ENCODE measurements at places on chromosomes 7 and 10.

DNA sequence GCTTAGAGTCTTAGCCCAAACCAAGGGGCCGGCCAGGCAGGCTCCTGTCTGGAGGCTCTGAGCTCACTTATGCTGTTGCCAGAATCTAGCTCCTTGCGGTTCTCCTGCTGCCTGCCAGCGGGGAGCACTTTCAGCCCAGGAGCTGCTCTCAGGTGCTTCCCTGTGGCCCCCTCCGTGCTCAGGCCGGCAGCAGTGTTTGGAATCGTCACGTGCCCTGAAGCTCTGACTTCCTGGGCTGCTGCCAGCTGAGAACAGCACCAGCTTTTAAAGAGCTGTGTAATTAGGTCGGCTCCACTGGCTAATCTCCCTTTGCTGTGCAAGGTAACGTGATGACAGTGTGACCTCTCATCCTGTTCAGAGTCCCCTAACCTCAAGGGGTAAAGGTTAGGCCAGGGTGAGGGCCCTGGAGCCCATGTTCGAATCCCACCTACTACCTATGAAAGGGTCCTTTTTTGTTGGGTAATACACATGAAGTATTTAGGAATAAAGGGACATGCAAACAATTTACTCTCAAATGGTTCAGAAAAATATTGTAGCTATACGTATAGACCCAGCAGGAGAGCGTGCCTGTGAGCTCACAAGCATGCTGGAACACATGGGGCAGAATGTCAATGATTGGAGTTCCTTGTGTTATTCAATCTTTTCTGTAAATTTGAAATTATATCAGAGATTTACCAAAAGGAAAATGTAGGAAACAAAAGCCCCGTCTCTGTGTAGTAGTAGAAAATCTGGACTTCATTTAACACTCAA, 16.6 kb downstream of the ZNF862 start:
- DNase-seq: no peak

- DNase-seq: no peak
Measured at GRCh38 chr10:15144788-15145187, 23.7 kb downstream of the NMT2 start.

DNA sequence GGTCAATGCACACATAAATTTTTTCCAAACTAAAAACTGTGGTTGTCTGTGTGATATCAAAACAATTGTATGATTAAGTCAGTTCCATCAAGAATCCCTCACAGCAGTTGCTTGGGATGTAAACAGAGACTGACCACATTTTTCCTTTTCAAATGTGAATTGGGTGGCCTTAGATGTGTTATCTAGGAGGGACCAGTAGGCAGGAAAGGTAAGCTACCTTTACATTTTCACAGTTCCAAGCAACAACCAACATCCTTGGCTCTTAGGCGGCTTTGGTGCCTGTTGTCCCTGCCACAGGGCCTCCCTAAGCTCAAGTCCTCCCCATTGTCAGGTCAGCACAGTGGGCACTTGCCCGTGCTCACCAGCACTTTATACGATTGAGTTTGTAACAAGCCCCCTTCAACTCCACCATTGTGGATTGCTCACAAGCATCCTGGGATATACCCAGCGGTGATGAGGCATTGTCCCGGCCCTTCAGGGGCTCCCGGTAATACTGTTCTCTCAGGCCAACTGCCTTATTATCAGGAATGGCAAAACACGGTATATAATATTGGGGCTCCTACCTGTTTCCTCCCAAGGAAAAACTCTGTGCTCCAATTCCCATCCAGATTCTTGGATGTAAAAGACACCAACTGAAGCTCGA, 114.9 kb upstream of the ANKRD1 start:
- DNase-seq: no peak

- DNase-seq: peak; percentile 41
Measured at GRCh38 chr7:98284335-98285036, 3.0 kb downstream of the BRI3 start.

DNA sequence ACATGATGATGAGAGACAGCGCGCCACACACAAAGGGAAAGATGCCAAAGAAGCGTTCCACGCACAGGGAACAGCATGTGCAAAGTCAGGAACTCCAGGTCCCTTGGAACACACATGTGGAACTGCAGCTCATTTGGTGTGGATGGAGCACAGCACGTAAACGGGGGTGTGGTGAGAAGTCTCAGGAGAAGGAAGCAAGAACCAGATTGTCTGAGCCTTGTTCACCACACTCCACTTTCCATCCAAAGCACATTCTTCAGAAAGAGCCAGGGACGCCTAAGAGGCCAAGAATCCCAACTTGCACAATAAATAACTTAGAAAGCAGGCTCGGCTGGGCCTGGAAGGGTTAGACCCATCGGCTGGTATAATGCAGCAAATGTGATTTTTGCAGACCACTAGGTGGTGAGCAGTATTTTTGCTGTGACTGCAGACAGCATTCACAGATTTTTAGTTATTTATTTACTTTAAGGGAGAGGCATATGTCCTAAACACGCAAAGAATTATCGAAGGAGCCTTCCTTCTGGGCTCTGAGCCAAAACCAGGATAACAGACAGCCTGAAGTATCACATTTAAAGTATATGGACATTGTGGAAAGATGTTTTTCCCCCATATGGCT, 27.9 kb upstream of the ASCC1 start:
- DNase-seq: peak; percentile 48
